AG10803 (cell line): ENCODE measurements at places on chromosomes 11 and 22.

GRCh38 chr11:83151274-83151977, 5.5 kb upstream of the PCF11 start:
- no peak for DNase-seq

DNA sequence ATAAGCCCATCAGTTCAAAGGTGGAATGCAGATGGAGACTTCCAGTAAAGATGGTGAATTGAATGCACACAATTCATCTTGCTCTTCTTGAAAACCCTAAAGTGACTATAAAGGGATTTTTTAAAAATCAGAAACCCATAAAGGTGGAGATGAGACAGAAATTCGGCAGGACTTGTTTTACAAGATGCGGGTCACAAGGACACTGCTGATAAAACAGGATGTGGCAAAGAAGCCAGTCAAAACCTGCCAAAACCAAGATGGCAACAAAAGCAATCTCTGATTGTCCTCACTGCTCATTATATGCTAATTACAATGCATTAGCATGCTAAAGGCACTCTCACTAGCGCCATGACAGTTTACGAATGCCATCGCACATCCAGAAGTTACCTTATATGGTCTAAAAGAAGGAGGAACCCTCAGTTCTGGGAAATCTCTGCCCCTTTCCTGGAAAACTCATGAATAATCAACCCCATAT, 137.1 kb downstream of the NECTIN1 start:
- DNase-seq: no peak

DNA sequence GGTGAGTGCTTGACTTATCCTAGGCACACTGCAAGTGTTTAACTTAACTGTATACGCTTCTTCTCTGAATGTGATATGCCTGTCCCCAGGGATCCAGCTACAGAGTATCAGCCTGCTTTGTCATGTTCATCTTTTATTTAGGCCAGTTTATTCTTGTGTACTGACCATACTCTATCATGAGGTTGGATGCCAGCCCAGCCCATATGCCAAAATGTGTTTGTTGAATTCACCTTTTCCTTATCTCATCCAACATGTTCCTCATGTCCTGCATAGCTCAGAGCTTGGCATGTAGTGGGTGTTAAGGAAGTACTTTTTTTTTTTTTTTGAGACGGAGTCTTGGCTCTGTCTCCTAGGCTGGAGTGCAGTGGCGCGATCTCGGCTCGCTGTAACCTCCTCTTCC, 116.2 kb downstream of the NCAM1 start:
- DNase-seq: no peak

GRCh38 chr22:22154040-22154439, 90.5 kb upstream of the VPREB1 start:
- DNase-seq: no peak

DNA sequence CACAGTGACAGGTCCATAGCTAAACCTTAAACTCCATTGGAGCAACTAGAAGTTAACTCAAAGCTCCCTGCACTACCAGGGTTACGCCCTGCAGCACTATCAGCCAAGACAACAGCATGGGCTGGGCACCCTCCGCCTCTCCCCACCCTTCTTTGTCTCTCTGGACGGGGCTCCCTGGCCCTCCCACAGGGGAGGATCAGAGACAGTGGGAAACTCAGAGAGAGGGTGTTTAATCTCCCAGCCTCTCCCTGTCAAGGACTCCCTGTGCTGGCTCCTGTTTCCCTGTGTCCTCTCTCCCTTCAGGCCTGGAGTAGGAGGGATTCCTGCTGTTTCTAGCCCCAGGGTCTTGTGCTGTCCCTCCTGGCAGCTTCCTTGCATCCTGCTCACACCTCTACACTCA, 56.9 kb upstream of the CSNK2A3 start:
- DNase-seq: no peak

GRCh38 chr11:89613911-89614310, 96.2 kb upstream of the TRIM77 start:
- peak; percentile 25 for DNase-seq

DNA sequence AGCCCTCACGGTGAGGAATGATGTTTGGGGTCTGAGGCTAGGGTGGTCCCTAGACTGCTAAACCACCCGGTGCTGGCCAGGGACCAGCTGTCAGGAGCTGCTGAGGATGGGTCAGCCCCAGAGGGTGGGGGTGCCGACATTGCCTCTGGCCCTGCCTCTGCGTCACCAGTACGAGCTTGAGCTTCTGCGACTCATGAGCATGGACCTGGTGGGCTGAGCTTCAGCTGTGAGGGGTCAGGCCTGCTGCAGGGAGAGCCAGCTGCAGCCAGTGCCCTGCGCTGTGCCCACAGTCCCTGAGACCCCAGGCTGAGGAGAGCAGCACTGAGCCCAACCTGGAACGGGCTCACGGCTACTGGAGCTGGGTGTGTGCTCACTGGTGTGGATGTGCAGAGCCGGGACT, 7.0 kb downstream of the DERL3 start:
- no peak for DNase-seq

DNA sequence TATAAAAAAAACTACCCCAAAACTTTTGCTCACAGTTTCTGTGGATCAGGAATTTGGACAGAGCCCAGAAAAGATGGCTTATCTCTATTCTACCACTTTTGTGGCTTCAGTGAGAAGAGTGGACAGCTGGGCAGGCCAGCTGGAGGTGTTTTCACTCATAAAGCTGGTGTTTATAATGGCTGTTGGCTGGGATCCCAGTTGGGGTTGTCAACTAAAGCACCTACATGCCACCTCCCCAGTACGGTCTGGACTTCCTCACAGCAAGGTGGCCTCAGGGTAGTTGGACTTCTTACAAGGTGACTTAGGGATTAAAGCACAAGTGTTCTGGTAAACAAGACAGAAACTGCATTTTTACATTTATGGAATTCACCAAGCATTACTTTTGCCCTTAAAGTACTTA, 171.0 kb downstream of the NELL1 start:
- no peak for DNase-seq

DNA sequence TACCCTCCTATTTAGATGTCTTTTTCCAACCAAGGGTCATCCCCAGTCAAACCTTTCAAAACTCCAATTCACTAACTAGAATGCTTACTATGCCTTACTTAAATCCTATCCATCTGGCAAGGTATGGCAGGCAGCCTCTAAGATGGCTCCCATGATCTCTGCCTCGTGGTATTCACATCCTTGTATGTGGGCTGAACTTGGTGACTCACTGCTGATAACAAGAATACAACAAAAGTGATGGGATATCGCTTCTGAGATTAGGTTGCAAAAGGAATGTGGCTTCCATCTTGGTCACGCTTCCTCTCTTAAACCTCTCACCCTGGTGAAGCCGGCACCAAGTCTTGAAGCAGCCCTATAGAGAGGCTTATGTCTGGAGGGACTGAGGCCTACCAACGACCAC, 29.6 kb upstream of the UPB1 start:
- peak; percentile 20 for DNase-seq

DNA sequence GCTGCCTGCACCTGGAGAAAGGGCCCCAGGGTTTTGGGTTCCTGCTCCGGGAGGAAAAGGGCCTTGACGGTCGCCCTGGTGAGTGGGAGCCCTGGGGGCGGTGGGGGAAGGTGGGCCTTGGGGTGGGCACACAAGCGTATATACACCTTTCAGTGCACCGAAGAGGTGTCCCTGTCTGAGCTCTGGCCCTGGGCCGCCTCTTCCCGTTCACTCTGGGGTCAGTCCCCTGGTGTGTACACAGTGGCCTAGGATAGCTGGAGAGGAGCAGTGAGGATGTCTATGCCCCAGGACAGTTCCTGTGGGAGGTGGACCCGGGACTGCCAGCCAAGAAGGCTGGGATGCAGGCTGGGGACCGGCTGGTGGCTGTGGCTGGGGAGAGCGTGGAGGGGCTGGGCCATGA, 2.8 kb downstream of the NHERF4 start:
- no peak for DNase-seq

- DNase-seq: no peak
These were observed 2.1 kb downstream of the GAL3ST3 start for GRCh38 chr11:66046901-66047300.

- DNase-seq: no peak
These were observed 1261.4 kb upstream of the TENM4 start for GRCh38 chr11:80702264-80702663.

GRCh38 chr11:99865951-99866350, 821.1 kb upstream of the ARHGAP42 start:
- no peak for DNase-seq

DNA sequence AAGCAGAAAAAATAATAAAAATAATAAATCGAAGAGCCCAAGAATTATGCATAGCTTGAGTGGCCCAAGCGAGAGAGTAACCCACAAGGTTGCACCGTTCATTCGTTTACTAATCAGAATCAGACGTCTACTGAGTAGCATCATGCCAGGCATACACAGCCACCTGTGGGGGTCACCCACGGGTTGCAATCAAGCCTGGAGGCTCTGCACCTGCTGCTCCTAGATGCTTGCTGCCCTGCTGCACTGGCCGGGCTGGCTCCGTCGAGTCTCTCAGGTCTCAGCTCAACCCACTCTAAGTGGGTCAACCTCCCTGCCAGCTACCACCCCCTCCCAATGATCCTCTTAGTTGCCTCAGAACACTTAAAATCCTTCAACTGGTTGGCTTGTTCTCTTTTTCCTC, 2.0 kb upstream of the TESMIN start:
- no peak for DNase-seq

DNA sequence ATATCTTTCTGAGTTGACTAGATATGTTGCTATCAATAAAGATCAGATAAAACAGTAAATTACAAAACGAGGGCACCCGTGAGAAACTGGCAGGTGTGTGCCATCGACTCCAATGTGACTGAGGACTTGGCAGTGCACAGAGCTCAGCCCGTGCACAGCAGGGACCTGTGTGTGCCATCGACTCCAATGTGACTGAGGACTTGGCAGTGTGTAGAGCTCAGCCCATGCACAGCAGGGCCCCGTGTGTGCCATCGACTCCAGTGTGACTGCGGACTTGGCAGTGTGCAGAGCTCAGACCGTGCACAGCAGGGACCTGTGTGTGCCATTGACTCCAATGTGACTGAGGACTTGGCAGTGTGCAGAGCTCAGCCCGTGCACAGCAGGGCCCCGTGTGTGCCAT, 347.2 kb upstream of the B3GAT1 start:
- DNase-seq: no peak

- DNase-seq: no peak
These were observed 6.9 kb upstream of the VPS37C start for GRCh38 chr11:61168042-61168688.

GRCh38 chr11:60589611-60590010, 74.4 kb downstream of the MS4A13 start:
- DNase-seq: no peak

DNA sequence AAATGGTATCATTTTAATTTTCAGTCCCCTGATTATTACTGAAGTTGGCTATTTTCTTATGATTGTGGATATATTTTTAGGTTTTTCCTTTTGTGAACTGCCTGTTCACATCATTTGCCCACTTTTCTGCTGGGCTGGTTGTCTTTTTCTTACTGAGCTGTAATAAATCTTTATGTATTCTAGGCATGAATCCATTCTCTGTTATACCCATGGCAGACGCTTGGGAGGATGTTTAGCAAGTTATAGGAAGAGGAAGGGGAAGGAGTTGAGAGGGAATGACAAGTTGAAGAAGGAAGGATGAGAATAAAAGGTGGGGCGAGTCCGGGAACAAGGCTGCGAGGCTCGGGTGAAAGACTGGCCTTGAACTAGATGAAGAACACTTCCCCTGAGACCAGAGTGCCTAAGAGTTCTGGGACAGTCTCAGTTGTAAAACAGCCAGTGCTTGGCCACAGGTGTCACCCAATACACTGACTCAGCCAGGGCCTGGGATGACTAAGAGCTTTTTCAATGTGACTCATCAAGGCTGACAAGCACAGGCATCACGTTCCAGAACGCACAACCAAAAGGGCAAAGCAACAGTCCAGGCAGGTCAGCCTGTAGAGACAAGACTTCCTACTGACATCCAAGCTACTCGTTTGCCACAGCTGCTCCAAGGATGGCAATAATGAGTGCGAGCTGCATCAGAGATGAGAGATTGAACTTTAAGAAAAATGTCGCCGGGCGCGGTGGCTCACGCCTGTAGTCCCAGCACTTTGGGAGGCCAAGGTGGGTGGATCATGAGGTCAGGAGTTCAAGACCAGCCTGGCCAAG, 35.2 kb downstream of the LRFN4 start:
- DNase-seq: peak; percentile 88

DNA sequence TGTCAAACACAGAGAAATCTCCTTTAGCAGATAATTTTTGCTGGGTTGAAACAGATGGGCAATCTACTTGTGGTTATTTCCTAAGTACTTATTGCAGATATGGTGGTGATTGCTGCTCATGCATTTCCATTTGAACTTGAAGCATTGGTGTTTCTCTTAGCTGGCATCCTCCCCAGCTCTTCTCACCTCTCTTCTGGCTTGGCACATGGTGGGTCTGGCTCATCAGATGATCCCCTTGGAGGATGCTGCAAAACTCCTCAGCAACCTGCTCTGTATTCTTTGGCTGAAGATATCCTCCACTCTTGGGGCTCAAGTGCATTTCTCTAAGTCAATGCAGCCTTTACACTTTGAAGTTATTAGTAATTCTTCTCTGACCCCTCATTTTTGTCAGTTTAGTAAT, 87.3 kb upstream of the MYO18B start:
- no peak for DNase-seq

GRCh38 chr11:37343290-37343689, 745.3 kb upstream of the RAG2 start:
- DNase-seq: no peak

DNA sequence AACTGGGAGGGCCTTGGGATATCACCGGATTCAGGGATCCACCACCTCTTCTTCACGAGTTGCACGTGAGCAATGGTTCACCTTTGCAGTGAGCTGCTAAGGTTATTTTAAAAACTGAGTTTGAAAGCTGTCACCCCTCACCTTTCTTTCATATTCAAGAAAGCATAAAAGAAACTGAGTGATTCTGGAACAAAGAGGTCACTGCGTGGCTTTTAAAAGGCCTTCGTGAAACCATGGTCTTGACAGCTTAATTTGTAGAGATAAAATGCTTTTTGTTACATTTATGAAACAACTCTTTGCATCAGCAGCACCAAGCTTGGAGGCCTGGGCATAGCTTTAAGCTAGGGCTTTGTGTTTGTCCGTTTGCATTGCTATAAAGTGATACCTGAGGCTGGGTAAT, 101.4 kb upstream of the NECTIN1 start:
- DNase-seq: no peak

DNA sequence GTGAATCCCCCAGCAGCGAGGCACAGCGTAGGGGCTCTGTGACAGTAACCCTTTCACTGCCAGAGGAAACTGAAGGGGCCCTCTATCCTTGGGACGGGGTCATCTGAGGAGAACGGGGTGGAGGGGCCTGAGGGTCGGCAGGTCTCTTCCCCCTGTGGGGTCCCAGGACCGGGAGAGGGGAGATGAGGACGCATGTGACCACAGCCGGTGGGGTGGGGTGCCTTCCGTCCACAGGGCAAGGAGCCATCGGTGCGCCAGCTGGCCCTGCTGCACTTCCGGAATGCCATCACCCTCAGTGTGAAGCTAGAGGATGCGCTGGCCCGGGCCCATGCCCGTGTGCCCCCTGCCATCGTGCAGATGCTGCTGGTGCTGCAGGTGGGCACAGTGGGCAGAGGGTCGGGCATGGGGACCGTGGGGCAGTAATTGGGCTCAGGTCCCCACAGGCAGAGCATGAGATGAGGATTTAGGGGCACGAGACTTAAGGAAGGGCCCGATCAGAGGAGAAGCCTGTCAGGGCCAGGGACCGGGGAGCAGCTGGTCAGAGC, 20.3 kb upstream of the ARHGAP8 start:
- no peak for DNase-seq
